ENCODE measurements at places on chromosomes 3 and 15.

GRCh38 chr3:79810581-79810980 is 42.8 kb upstream of the ROBO1 start:
- no peak for DNase-seq

DNA sequence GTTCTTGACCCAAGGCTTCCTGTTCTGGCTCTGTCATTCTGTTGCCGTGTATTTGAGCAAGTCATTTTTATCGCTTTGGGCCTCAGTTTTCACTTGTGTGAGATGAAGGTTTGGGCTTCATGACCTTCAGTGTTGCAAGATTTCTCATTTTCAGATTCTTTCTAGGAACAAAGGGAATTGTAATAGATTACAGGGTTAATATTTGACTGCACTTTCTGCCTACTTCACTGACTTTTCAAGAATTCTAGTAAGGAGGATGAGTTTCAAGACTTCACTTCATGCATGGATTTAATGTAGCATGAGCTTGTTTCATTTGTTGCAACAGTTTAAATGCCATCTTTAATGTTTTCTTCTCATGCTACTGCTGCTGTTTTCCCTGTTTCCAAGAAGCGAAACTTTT is 226.5 kb downstream of the NLGN1 start:
- no peak for DNase-seq

DNA sequence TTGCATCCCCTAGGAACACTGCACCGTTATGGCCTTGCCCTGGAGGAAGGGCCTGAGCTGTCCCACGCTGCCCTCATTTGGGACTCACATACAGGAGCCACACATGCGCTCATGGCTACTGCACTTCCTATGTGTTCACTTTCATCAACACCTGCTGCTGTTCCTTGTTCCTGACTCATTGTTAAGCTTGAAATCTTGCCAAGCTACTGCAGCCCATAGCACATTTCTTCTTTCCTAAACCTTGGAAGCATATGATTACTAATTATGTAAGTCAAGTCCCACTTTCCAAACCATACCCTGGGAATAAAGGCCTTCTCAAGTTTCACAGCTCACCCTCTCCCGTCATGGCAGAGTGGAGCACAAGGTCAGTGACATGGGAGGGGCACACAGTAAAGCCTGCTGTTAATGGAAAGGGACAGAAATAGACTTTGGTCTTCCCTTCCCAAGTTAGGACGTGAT is 307.9 kb downstream of the CLSTN2 start:
- no peak for DNase-seq

- DNase-seq, result peak; percentile 25
These were observed 186.9 kb upstream of the STAC start for GRCh38 chr3:36193448-36193847.

DNA sequence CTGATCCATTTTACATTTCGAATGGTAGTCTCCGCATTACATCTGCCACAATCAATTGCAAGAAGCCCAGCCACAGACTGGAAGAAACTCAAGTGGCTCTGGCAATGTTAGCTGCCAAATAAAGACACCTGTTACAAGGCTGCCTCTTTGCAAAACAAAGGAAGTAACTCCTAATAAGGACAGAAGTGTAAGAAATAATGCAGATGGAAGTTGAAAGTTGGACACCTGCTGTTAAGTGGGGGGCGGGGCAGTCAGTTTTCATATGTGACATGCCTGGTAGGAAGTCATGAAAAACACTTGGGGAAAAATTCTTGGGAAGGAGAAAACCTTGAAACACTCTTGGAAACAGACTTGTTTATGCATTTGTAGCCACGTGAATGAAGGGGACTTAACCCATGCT is 54.1 kb upstream of the ATP2C1 start:
- DNase-seq, result peak; percentile 25

GRCh38 chr3:88009066-88009465 is 49.7 kb downstream of the CGGBP1 start:
- no peak for DNase-seq

DNA sequence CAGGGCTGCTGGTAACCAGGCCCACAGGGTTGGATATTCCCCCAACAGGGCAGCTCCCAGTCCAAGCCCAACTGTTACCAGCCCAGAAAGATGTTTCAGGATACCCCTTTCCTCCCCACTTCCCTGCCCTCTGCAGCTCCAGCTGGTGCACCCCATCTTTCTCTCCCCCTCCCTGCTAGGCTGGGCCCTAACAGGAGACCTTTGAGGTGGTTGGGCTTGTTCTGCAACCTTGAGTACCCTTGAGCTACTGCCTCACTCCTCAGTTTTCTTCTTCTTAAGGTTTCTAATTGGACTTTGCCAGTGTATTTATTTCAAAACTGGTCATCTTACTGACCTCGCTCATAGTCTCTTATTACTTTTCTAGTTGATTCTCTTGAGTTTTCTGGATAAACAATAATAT is 16.9 kb upstream of the INSYN1 start:
- DNase-seq, result no peak

DNA sequence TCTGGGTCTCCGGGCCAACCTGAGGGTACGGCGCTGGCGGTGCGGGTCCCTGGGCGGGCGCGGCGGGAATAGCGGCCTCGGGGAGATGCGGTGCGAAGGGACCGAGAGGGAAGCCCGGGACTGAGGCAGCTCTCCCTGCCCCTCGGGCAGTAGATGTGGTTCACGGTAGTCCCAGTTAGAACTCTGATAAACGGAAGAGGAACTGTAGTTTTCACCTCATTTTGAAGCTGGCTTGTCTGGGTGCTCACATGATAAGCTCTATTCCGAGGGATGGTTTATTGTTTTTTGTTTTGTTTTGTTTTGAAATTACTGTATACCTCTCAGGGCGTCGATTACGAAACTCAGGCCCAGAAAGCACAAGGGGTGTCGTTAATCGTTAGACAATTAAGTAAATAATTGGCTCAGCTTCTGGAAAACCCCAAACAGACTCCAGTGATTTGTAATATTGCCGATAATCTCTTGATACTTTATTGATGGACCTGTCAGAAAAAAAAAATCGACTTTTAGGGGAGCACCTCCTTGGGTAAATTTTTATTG is 413 bp downstream of the NUSAP1 start:
- peak; percentile 63 for DNase-seq

GRCh38 chr3:43206632-43207031 is 79.7 kb upstream of the SNRK start:
- DNase-seq, result no peak

- DNase-seq, result no peak
These were observed 5.1 kb upstream of the SCAMP2 start for GRCh38 chr15:74878273-74878672.

- no peak for DNase-seq
These were observed 120.7 kb upstream of the WNT5A start for GRCh38 chr3:55607844-55608243.

- DNase-seq, result no peak
These were observed 194.5 kb downstream of the LRTM1 start for GRCh38 chr3:54733106-54734006.

- DNase-seq, result no peak
These were observed 521.4 kb upstream of the TGFBR2 start for GRCh38 chr3:30084971-30085403.

DNA sequence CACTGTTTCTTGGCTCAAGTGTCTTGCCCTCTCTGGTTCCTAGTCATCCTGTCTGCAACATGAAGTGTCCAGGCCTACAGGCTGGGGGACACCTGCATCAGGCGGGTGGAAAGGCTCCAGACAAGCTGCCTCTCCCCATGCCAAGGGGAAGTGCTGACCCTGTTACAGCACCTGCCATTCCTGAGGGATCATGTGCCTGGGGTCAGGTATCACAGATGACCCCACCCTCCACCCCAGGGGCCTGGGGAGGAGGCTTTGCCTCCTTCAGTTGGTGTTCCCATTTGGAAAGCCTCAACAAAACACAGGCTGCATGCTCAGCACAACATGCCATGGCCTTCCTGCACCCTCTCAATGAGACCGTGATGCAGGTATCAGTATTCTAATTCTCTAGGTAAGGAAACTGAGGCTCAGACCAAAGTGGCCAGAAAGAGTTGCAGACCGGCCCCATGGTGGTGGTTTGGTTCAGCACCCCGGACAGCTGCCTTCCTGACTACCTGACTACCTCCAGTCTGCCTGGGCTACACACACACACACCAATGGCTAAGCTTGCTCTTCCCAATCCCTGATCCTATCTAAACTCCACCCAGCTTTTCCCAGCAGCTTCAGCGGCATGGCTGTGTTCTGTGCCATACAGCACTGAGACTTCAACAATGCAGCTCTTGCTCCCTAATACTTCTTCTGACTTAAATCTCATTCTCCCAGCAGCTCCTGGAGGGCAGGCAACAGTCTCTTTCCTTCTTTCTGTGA is 69.7 kb upstream of the LINGO1 start:
- peak; percentile 65 for DNase-seq

GRCh38 chr3:122727766-122728165 is 47.1 kb downstream of the PARP14 start:
- DNase-seq, result no peak

- DNase-seq, result no peak
These were observed 103.0 kb downstream of the LARS2 start for GRCh38 chr3:45491344-45491743.

DNA sequence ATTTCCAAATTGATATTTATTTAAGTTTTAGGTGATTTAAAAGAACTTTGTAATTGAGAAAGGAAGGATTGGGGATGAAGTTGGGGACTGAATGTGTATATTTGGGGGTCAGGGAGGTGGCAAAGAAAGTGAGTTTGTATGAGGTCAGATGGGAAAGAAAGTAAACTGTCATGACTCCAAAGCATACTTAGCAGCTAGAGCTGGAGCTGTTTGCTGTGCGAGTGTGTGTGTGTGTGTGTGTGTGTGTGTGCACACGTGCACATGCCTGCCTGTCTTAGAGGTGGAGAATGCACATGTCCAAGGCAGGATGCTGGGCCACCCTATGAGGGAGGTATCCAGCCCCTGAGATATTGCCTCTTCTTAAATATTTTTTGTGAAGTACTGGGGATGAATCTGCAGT is 21.0 kb downstream of the BOC start:
- DNase-seq, result no peak

DNA sequence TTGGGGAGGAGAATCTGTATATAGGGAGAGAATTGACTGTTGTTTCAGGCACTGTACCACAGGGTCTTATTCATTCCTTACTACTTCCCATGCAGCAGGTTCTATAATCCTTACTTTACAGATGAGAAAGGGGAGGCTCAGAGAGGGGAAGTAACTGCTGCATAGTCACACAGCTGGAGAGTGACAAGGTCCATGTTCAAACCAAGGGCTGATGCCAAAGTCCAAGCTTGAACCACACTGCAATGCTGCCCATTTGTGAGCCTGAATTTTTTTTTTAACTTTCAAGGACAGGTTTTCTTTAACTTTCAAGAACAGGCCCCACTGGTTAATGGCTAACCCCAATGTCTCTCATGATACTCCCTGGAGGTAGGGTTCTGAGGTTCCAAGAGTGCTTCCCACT is 26.2 kb downstream of the RBP2 start:
- no peak for DNase-seq

- DNase-seq, result no peak
These were observed 4.7 kb downstream of the LMAN1L start for GRCh38 chr15:74817370-74817737.

GRCh38 chr3:22306454-22306853 is 555.4 kb upstream of the ZNF385D start:
- DNase-seq, result no peak

- no peak for DNase-seq
These were observed 15.4 kb downstream of the CDV3 start for GRCh38 chr3:133588784-133589465.

DNA sequence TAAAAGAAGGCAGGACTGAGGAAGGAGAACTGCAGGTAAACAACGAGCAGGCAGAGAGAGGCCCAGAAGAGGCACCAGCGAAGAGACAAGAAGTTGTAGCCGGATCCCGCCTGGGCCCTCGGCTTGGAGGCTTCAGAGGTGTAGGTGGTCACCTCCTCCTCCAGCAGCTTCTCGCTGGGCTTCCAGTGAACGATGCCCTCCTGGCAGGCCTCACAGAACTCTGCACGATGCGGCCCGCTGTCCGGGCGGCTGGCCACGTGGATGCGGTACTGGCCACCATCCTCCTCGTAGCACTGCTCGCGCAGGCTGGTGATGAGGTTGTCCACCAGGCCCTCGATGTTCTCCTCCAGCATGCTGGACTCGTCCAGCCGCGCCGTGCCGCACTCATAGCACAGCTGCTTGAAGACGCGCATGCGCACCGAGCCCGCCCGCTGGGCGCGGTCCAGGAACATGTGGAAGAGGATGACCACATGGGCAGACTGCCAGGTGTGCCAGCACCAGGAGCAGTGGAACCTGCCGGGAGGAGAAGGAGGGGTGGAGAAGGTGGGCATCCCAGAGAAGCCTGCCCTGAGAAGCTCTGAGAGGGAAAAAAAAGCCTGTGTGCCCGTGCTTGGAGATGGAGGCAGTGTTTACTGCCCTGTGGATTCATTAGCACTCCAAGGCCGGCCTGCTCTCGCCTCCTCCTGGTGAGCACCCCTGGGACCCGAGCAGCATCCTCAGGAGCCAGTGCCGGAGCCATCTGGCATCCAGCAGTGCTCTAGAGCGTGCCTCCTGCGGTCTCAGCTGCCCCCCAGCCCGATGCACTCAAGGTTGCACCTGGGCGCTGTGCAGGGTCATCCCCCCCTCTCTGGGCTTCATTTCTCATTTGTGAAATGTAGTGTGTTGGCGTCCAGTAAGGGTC is 3.6 kb downstream of the RTP2 start:
- DNase-seq, result no peak

DNA sequence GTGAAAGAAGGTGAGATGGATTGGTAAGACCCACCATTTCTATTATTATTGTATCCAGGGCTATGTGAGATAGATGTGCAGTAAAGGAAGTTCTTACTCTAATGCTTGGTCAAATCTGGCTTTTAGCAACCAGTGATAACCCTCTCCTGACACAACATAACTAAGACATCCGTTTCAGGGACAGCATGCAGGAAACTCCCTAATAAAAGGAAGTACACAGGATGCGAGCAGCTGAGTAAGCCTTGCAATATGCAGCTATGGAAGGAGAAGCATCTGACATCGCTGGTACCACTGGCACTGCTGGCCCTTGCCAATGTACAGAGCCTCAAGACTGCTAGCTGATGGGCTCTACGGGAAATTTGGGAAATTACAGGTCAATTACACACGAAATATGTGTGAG is 662.3 kb downstream of the NR2F2 start:
- DNase-seq, result no peak

DNA sequence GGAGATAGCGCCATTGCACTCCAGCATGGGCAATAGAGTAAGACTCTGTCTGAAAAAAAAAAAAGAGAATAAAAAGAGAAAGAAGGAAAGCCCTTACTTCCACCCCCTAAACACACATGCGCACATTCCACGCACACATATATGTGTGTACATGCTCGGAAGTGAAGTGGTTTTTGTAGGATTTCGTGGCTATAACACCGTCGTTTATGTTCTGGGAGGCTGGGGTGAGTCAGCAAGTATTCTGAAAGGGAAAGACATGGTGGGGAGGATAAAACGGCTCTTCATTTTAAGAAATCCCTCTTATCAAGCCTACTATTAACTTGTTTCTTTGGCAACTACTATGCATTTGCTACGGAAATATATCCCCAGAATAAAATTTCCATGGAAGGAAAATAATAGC is 422.8 kb upstream of the TBL1XR1 start:
- no peak for DNase-seq

- DNase-seq, result no peak
These were observed 703.3 kb upstream of the LMCD1 start for GRCh38 chr3:7798276-7798675.

DNA sequence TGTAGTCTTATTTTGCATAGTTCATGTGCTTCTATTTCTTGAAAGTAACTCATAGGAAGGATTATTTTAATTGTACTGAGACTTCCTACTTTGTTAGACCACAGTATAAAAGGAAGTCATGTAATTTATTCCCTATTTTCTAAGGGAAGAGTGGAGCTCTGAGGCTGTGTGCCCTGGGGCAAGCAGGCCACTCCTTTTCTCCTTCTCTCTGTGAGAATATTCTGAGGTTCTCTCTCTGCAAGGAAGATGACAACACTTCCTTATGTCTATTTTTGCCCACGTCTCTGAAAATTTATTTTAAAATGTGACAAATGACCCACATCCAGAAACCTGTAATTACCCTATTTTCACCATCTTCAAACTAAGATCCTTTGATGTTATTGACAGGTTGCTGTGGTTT is 11.0 kb downstream of the KCTD6 start:
- DNase-seq, result no peak

Measured in hematopoietic multipotent progenitor cell treated with erythropoietin and hydrocortisone succinate and interleukin-3 and kit ligand, for 6 days (in vitro differentiated cells).